ENCODE measurements at places on chromosomes 2 and 18. TPM values are rescaled to one million over a fixed set of nuclear protein-coding genes. Genes with fewer than 3 reads are reported as not detected.

GRCh38 chr2:208363485-208363884 lies 43.1 kb upstream of the PTH2R start:
- no peak for DNase-seq
- H3K36me3 ChIP-seq, result peaks cover 7% of the 10 kb centered on the region
- H3K4me3 ChIP-seq, result no peak overlapping the region
- H3K4me1 ChIP-seq, result peaks cover 14% of the 10 kb centered on the region
- no peak overlapping the region for H3K27ac ChIP-seq

GRCh38 chr2:224008702-224009261 lies 30.3 kb downstream of the SERPINE2 start:
- H3K27me3 ChIP-seq, result no peaks in the 10 kb centered on the region
- H3K4me1 ChIP-seq, result peaks cover 12% of the 10 kb centered on the region
- no peak for DNase-seq
- no peak overlapping the region for H3K27ac ChIP-seq
- H3K4me3 ChIP-seq, result no peak overlapping the region
- H3K36me3 ChIP-seq, result peaks cover 3% of the 10 kb centered on the region

DNA sequence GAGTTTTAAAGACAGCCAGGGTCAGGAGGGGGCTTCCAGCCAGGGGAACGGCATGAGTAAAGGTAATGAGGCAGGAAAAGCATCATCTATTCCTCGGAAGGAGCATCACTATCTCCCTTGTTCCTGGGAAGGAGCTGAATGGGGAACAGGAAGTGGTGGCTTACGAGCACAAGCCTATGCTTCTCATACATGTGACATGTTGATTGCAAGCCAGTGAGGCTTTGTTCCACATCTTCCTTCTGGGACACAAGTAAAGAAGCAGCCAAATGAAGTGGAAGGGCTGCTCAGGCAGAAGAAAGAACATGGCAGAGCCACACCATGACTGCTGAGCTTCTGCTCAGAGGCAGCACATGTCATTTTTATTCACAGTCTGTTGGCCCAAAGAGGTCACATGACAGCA lies 15.1 kb upstream of the LMAN1 start:
- H3K27me3 ChIP-seq, result peaks cover 13% of the 10 kb centered on the region
- no peaks in the 10 kb centered on the region for H3K4me1 ChIP-seq
- no peak overlapping the region for H3K4me3 ChIP-seq
- H3K27ac ChIP-seq, result no peak overlapping the region
- no peaks in the 10 kb centered on the region for H3K36me3 ChIP-seq

DNA sequence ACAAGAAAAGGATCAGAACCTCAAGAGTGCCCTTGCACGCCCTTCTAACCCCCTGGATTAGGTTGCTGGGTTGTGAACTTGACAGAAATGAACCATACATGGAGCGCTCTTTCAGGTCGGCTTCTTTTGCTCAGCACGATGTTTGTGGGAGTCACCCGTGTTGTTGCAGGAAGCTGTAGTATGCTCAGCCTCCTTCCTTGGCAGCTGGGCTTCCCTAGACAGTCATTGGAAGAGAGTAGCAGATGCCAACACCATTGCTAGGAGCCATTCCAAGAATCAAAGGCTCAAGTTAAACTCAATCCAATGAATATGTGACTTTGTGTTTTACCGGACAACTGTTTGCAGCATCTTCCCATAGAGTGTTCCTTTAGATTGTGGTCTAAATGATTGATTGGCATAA lies 47.0 kb downstream of the RAB12 start:
- H3K27me3 ChIP-seq, result peaks cover 15% of the 10 kb centered on the region
- H3K27ac ChIP-seq, result no peak overlapping the region
- no peak overlapping the region for H3K4me3 ChIP-seq

Gene FAM110C
- total RNA-seq, result not detected

Gene CABYR
- 3.9 TPM for total RNA-seq

Measured in osteocyte (in vitro differentiated cells).